ENCODE measurements at places on chromosomes 13 and 19.
A peak's percentile ranks its signal among the peaks of the same experiment; 100 is the strongest.

GRCh38 chr19:16449330-16449961 is 22.3 kb downstream of the EPS15L1 start:
- peak; percentile 44 for DNase-seq

DNA sequence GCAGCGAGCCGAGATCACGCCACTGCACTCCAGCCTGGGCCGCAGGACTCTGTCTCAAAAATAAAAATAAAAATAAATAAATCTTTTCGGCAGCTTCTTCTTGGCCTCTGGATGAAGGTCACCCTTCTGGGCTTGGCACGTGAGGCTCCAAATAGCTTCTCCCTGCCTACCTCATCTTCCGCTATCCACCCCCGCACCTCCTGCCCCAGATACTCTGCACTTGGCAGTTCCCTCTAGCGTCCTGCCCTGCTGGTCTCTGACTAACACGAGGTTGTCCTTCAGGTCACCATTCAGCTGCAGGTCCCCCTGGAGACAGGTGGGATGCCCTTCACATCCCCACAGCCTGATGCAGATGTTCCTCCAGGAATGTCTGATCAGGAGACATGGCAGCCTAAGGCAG is 8.5 kb upstream of the CCL25 start:
- DNase-seq: peak; percentile 65

DNA sequence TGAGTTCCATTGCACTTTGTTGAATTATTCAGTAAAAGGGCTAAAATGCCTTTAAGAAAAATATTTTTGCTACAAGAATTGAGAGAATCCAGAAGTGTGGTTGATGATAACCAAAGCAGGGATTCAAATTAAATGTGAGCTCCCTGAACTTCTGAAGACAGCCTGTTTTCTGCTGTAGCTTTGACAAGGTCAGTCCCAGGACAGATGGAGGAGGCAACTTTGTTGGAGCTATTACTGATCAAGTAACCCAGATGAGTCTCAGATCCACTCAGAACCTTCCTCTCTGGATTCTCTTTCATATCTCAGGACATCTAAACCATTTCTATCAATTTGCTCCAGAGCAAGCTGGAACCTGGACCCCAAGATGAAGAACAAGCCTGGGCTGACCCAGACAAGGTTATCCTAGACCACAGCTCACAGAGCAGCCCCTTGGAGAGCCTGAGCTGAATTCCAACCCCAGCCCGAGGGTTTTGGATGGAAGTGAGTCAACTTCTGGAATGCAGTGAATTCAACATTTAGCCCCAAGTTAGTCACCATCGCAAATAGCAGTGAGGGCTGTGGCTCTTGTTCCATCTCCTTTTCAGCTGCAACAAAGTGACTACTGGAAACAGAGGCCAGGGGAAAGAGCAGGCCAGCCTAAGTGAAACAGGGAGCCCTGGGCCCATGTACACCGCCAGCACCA is 137.8 kb upstream of the TSC22D1 start:
- no peak for DNase-seq

- no peak for DNase-seq
Observed at GRCh38 chr19:6754136-6754535, 13.1 kb downstream of the SH2D3A start.

DNA sequence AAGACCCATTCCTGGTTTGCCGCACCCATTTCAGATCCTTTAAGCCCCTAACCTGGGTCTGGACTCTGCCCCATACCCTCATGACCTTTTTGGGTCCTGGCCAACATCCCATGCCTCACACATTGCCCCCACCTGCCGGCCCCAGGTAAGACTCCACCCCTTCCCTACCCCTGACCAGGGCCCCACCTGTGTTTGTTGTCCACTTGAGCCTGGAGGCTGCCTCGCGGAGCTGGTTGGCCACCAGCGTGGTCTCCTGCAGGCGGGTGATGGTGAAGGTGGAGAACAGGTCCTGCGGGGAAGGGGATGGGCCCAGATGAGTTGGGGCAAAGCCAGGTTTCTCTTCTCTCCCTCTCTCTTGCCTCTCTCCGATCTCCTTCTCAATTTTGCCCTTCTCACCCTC is 19.5 kb downstream of the MAN2B1 start:
- DNase-seq: no peak

GRCh38 chr13:97921176-97921816 is 32.2 kb upstream of the IPO5 start:
- DNase-seq: no peak
